NCI-H1048 (cell line): ENCODE measurements at places on chromosomes 11 and 22.

GRCh38 chr22:50471197-50471847 is 3.5 kb downstream of the SBF1 start:
- no peak for DNase-seq

- peak; percentile 37 for DNase-seq
Measured at GRCh38 chr11:78373689-78374088, 43.9 kb downstream of the GAB2 start.

DNA sequence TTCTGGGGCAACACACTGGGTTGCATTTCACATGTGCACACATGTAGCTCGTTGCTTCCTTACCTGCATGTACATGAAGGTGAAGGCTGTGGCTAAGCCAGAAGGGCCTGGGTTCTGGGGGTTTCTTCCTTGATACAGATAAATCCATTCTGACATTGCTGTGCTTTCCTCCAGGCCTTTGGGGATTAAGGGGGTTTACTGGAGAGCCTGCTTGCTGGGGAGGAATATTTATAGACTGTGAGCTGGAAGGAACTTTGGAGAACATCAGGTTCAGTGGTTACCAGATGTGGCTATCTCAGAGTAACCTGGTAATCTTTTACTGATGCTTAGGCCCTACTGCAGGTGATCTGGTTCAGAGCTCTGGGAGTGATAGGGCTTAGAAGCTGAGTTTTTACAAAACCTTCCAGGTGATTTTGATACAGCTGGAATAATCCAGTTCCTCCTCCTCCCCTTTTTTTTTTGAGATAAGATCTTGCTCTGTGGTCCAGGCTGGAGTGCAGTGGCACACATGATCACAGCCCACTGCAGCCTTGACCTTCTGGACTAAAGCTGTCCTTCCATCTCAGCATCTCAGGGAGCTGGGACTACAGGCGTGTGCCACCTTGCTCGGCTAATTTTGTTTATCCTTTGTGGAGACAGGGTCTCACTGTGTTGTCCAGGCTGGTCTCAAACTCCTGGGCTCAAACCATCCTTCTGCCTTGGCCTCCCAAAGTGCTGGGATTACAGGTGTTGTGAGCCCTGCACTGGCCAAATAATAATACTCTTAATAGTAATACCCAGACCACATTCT is 19.9 kb downstream of the ACO2 start:
- DNase-seq: no peak

GRCh38 chr11:63920126-63920938 is 3.4 kb upstream of the RCOR2 start:
- no peak for DNase-seq

- DNase-seq: no peak
Measured at GRCh38 chr22:20434773-20435172, 2.9 kb downstream of the SCARF2 start.

GRCh38 chr22:40976866-40977700 is 25.9 kb downstream of the RBX1 start:
- DNase-seq: no peak

GRCh38 chr11:23124249-23124648 is 264.0 kb upstream of the CCDC179 start:
- no peak for DNase-seq

DNA sequence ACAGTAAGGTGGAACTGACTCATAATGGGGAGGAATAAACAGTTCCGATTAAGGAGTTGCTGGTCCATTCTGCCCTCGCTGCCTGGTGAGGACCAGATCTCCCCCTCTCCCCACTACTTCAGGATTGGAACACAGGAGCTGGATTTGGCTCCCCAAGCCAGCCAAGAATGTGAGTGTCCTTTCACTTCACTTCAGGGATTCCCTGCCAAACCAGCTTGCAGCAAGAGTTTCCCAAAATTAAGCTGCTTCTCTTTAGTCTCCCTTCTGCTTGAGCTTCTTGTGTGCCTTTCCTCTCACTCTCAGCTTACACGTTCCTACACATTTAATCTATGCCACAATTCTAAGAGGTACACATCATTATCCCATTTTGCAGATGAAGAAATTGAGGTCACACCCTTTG is 234.1 kb downstream of the BUD13 start:
- no peak for DNase-seq

DNA sequence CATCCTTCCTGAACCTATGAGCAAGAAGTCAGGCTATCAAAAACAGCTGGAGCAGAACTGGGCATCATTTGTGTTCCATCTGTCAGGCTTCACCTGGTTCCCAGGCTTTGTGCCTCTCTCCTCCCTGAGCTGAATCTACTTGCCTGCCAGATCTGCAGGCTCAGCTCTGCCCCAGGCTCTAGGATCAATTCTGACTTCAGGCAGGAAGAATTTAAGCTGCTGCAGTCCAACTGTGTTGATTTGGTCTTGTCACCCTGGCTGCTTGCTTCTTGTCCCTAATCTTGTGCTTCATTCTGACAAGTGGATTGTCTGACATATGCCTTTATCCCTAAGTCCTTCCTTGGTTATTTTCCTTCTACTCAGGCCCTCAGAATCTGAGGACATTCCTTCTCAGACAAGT is 31.6 kb upstream of the CADM1 start:
- DNase-seq: no peak

GRCh38 chr11:73464347-73464746 is 88.1 kb downstream of the RELT start:
- DNase-seq: no peak

GRCh38 chr11:17781221-17781620 is 46.6 kb downstream of the KCNC1 start:
- no peak for DNase-seq

- no peak for DNase-seq
Measured at GRCh38 chr11:73287400-73288101, 15.4 kb downstream of the P2RY6 start.

GRCh38 chr11:99739464-99740089 is 718.8 kb downstream of the CNTN5 start:
- DNase-seq: no peak

GRCh38 chr11:68259122-68259959 is 12.4 kb downstream of the C11orf24 start:
- DNase-seq: no peak

DNA sequence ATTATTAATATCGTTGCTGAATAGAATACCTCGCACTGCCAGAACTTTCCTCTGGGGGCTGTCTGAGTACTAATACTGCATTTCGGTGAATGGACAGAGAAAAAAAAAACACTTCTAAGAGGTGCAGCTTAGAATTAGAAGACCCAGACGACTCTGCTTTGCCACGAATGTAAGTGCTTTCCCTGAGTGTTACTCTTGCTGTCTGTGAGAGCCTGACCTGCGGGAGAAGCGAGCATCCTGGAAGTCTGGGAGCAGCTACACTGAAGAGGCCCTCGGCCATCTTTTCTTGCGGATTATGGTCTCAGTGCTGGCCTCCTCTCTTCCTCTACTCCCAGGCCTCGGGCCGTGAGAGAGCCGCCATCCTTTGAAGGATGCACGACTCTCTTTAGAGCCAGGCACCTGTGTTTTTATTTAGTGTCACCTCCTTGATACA is 94.9 kb downstream of the SCN3B start:
- DNase-seq: no peak

DNA sequence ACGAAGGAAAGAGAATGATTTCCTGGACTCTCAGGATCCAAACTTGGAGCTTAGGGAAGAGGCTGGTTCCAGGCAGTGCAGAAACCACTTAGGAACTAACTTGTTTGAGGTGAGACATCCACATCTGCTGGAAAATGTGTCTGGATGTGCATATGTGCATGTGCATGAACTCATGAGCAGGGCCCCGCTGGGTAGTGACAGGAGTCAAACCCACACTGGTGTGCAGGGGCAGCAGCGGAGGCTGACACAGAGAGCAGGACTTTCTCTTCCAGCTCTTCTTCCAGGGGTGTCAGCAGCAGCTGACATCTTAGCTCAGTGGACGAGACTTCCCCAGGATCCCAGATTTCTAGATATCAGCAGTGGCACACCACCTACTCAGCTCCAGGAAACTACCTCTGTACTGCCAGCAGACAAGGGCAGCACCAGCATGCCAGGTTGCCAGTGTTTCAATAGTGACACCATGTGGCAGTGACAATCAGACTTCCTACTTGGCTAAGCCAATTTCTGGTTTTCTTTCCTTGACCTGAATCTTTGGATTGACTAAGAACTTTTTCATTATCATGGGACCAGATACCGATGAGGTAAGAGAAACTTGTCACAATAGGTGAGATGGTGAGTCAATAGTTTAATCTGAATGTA is 227.5 kb upstream of the ZC3H12C start:
- DNase-seq: no peak

DNA sequence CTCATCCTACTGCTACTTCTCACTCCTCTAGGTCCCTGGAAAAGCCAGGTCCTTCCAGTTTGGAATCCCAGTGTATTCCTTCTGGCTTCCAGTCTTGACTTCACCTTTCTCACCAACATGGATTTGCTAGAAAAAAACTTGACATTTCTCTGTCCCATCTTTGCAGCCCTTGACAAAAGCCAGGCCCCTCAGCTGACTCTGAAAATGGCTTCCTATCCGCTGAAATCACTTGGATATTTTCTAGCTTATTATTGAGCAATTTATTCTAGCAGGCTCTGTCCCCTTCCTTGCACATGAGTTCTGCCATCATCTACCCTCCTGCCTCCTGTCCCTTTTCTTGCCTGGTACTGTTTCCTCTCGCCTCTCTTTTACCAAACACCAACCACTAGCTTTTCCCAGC is 427.2 kb downstream of the BUD13 start:
- DNase-seq: no peak

DNA sequence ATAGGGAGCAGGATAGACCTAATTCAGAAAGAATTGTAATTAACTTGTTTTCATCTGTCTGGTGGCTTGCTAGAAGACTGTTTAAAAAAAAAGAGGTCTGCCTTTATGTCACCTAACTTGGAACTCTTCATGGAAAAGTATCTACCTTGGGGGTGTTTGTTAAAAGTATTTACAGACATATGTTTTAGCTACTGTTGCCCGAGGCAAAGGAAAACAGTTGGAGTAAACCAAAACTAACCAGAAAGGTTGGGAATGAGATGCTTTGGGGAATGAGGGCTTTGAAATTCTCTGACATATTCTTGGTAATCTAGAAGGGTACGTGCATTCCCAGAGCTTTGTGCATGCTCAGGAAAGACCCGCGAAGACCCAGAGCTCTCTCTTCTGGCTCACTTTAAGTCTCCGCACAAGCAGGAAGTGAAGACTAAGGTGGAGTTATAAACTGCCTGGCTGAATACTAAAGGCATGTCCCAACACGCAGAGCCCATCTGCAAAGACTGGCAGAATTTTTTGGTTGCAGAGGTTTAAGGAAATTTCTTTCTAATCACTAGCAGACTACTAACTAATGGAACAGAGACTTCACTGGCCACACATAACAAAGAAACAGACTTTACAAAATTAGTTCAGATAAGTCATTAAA is 33.2 kb downstream of the HIKESHI start:
- no peak for DNase-seq

DNA sequence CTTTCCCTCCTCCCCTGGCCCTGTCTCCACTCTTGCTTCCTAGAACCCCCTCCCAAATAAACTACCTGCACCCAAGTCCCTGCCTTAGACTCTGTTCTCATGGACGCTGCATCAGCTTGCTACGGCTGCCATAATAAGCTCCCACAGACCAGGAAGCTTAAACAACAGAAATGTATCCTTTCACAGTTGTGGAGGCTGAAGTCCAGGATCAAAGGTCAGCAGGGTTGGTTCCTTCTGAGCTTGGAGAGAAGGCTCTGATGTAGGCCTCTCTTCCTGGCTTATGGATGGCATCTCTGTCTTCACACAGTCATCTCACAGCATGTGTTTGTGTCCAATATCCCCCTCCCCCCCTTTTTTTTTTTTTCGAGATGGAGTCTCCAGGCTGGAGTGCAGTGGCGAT is 23.4 kb downstream of the CBX7 start:
- no peak for DNase-seq

DNA sequence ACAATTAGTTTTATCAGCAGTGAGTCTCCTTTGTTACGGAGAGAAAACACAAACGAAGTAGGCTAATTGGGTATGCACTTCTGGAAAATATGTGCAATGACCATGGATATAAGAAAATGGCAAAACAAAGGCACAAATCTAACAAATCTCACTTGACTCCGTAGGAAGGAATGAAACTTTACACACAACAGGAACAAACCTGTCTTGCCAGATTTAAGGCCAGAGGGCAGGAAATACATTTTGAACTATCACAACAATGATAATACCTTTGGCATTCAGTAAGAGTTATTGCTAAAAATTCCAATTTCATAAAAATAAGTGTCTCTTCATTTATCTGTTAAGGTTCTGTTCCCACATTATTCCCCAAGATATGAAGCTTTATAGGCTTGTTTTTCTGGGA is 36.6 kb downstream of the SLC25A17 start:
- no peak for DNase-seq

- no peak for DNase-seq
Measured at GRCh38 chr11:13140028-13140870, 131.1 kb downstream of the RASSF10 start.

GRCh38 chr11:65241692-65242091 is 20.1 kb upstream of the POLA2 start:
- DNase-seq: no peak

DNA sequence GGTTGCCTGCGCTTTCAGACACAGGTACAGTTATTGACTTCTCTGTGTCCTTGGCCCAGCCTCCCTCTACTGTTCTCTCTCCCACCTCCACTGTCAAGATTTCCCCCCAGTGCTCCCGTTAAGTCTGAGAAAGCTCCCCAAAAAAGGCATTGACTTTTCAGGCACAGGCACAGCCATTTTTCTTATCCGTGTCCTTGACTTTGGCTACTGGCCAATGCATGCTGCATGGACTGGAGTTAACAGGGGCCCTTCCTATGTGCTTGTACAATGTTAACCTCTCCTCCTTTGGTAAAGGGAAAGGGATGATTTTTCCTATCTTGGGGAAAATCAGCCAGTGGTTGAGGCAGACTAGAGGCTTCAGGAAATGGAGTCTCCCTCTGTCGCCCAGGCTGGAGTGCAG is 4.3 kb downstream of the APOL5 start:
- DNase-seq: no peak

DNA sequence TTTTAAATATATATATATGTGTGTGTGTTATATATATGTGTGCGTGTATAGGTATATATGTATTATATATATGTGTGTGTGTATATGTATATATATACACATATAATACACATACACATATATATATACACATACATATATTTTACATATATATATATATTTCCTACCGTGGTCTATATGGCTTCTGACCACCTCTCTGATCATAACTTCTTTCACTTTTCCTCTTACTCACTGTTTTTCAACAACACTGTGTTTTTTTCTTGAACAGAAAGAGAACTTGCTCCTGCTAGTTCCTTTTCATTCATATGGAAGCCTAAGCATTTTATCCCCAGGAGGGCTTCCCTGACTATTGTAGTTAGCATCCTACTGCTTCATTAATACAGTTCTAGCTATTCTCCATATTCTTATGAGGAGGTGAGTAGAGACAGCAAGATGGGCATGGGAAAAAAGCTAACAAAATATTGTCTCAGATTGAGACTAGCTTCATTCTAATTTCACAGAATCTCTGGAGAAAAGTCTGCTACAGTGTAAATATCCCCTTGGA is 38.5 kb upstream of the CTSC start:
- DNase-seq: no peak
